Effector memory CD8-positive, alpha-beta T cell (primary cell): ENCODE measurements at places on chromosomes 16 and 17.

- DNase-seq = no peak
Measured at GRCh38 chr17:17413215-17413792, 63.5 kb upstream of the MED9 start.

- DNase-seq = no peak
Measured at GRCh38 chr17:82127315-82127595, 29.2 kb upstream of the FASN start.

DNA sequence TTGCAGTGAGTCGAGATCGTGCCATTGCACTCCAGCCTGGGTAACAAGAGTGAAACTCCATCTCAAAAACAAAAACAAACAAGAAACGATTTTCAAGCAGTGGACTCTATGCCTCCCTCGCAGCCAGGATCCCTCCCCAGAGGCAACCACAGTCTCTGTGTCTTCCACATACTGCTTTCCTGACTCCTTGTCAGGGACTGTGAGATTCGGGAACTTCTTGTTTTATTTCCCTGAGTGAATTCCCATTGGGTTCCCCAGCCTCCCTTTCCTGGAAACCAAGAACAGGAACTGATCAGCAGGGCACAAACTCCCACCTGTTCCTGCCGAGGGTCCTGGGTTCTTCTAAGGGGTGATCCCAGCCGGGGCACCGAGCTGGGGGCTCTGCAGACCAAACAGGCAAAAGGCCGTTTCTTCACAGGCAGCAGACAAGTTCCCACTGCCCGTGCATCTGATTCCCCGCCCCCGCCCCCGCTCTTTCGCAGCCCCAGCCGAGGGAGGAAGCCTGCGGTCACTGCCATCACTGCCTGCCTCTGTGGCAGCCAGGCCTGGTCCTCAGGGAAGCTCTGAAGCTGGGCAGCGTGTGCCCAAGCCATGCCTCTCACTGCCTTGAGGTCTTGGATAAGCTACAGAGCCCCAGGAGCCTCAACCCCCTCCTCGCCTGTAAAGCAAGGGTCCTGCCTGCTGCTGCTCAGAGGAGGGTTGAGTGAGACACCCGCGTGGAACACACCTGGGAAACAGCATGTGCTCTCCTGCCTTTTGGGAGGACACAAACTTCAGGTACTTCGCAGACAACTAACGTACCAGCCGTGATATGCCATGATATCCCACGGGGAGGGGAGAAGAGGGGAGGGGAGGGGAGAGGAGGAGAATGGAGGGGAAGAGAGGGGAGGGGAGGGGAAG, 5.5 kb upstream of the PIEZO1 start:
- no peak for DNase-seq

DNA sequence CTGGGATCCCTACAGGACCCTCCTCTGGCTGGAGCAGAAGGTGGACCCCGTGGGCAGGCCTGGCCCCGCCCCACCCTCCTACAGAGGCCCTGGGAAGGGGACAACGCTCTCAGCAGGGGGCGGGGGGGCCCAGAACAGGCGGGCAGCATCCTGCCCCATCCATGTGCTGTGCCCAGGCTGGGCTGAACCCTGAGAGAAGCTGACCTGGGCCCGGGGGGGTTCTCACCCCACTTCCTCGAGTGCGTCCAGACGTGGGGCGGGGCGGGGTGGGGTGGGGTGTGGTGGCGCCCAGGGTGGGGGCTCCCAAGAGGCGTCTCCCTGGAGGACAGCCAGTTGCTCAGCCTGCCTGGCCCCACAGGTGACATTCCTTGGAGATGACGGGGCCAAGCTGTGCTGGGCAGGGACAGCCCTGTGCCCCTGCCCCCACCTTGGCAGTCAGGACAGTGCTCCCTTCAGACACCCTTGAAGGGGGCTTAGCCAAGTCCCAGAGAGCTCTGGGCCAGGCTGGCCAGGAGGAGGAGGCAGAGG, 390 bp upstream of the UNC13D start:
- no peak for DNase-seq

GRCh38 chr17:49595328-49595727, 19.7 kb downstream of the NXPH3 start:
- no peak for DNase-seq

DNA sequence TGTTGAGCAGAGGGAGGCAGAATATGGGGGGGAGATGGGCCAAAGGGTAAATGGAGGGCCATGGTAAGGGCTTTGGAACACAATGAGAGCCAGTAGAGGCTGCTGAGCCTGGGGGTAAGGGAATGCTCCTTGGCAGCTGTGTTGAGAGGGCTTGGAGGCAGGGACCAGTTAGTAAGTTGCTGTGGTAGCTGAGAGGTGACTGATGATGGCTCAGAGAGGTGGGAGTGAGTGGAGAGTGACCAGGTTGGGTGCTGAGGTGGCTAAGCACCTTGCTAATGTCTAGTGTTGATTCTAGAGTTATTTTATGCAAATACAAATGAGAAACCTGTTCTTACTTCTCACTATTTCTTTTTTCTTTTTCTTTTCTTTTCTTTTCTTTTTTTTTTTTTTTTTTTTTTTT, 10.8 kb downstream of the SBK1 start:
- DNase-seq = no peak

- DNase-seq = peak; percentile 74
Measured at GRCh38 chr17:63445954-63446752, at the start of gene CYB561. CYB561 (minus strand) TSS chr17:63446306; CDS start chr17:63437547, 8,759 bp downstream.

DNA sequence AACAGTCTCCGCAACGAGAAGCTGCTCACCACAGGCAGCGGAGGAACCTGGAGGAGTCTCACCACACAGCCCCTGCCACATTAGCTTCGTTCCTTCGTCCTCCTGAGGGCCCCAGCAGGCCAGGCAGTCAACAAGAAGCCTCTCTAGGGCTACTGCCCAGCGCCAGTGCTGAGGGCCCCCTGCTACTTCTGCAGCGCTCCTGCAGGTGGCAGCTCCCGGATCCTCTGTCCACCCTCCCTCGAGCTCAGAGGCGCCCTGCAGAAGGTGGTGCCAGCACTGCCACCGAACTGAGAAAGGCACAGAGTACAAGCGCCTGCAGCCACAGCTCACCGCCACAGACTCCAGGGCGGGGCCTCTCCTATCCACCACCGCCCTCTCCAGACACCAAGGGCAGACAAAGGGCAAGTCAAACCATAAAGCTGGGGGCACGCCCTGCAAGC, 27.3 kb downstream of the KDM8 start:
- DNase-seq = peak; percentile 72

- no peak for DNase-seq
Measured at GRCh38 chr17:61389670-61390478, 9.8 kb upstream of the TBX2 start.

DNA sequence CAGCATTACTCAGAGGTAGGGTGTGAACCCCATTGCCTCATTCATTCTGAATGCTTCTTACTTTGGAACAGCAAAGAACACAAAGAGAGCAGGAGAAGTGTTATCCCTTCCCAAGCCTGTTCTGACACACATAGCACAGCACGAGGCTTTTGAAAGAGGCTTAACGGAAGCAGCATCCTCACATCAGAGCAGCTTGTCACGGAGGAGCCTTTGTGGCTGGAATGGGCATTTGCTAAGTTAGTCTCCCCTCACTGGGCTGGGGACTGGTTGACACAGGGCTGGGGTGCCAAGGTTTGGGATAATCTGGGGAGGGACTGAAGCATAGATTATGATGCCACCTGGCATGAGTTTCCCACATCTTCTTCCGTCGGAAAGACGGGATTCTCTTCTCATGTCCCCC, 167.5 kb upstream of the DNAH9 start:
- no peak for DNase-seq

DNA sequence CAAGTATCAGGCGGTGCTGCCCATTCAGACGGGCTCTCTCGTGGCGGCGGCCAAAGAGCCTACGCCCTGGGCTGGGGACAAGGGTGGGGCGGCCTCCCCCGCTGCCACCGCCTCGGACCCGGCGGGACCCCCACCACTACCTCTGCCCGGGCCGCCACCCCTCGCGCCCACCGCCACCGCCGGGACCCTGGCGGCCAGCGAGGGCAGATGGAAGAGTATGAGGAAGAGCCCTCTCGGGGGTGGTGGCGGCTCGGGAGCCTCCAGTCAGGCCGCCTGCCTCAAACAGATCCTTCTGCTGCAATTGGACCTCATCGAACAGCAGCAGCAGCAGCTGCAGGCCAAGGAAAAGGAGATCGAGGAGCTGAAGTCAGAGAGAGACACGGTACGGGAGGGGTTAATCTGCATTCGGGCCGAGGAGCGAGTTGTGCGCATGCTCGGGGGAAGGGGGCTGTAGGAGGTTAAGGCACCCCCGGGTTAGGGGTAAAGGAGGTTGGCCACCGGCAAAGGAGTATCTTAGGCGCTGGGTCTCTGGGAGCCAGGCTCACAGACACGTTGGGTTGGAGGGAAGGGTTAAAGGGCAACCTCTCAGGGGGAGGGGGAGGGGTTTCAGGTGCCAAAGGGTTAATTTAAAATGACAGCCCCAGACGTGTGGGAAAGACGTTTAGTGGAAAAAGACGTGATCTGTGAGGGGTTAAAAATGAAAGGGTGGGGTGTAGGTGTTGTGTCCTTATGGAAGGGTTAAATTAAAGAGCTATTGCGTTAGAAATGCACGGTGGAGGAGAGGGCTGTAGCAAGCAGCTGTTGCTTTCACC, 1.4 kb downstream of the MSL1 start:
- no peak for DNase-seq

- no peak for DNase-seq
Measured at GRCh38 chr16:79045191-79045590, 555.3 kb downstream of the MAF start.

GRCh38 chr17:57288773-57289121, 32.4 kb downstream of the MSI2 start:
- no peak for DNase-seq

- DNase-seq = no peak
Measured at GRCh38 chr17:36507266-36507665, 20.8 kb downstream of the ZNHIT3 start.

DNA sequence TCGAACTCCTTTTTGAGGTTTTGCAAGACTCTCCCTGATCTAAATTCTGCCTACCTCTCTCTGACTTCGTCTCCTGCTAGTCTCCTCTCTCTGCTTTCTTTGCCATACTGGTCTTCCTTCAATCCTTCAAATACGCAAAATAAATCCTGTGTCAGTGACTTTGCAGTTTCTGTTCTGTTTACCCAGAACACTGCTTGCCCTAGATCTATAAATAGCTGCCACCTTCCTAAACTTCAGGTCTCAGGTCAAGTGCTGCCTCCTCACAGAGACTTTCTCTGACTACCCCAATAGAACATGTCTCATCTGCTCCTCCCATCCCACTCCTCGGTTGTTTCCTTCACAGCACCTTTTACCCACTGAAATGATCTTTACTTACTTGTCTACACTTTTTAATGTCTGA, 78.9 kb downstream of the TRIM37 start:
- no peak for DNase-seq

- no peak for DNase-seq
Measured at GRCh38 chr17:33197342-33197741, 95.8 kb downstream of the ASIC2 start.

- no peak for DNase-seq
Measured at GRCh38 chr16:51146256-51146924, 4.7 kb downstream of the SALL1 start.

DNA sequence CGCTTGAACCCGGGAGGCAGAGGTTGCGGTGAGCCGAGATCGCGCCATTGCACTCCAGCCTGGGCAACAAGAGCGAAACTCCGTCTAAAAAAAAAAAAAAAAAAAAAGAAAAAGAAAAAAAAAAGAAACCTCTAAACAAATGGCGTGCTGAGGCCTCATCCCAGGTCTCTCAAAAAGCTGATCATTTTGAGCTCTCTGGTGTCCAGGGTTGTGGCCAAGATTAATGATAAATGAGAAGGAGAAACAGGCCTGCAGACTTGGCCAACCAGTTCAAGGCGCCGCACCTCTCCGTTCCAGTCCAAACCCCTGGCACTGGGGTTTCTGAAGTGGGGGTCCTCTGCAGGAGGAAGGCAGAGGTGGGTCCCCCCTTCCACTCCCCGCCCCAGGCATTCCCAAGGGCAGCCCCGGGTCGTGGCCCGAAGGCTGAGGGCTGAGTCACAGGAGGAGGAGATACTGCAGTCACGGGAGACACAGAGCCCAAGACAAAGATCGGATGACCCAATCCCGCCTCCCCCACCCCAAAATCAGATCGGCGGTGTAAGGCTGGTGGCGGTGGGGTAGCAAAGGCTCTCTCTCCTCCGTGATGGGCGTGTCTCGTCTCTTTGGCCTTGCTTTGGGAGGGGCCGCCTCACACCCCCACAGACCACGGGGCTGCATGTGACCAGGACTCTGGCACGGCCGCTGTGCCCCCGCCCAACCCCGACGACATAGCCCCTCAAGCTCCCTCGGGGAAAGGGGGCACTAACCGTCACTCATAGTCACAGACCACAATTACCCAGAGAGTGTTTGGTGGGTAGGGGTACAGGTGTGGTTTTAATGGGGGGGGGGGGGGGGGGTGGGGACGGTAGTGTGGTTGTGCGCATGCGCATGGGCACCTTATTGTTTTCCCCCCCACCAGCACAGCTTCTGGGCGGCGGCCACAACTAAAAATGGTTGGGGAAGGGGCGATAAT, 1.1 kb downstream of the VAT1 start:
- DNase-seq = peak; percentile 10

DNA sequence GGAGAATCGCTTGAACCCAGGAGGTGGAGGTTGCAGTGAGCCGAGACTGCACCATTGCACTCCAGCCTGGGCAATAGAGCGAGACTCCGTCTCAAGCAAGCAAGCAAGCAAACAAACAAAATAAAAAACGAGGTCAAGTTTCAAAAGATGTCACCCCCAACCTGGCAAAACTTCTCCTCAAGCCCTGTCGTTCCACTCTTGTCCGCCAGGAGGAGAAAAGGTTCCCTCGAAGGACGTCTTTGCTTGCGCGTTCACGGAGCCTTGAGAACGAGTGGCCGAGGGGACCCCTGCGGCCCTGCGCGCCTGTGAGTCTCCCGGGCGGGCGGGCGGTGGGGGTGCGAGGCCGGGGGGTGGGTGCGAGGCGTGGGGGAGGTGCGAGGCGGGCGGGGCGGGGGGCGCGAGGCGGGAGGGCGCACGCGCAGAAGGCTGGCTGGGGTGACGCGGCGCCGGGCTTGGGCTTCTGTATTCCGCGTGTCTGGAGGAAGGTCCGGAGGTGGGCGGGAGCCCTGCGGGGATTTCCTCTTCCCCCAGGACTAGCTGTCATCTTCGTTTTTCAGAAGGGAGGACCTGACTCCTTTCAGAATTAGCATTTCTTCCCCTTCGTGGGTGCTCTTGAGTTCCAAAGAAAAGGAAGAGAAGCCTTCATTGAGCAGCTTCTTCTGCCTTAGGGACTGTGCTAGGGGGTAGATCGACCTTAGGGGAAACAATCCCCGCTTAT, 3.7 kb downstream of the SLC52A1 start:
- DNase-seq = peak; percentile 86

GRCh38 chr17:17416400-17417360, 60.1 kb upstream of the MED9 start:
- no peak for DNase-seq

DNA sequence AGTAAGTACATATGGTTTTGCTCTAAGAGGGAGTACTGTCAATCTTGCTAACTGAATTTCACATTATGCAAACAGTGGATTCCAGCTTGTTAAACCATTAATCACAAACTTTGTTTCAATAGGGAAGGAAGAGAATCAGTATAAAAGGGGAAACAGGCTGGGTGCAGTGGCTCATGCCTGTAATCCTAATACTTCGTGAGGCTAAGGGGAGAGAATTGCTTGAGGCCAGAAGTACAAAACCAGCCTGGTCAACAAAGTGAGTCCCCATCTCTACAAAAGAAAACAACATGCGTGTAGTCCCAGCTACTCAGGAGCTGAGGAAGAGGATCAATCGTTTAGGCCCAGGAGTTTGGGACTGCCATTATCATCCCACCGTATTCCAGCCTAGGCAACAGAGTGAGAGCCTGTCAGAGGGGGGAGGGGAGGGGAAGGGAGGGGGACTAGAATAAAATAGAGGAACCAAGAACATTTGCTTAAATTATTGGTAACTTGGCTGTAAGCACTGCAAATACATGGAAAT, 65.7 kb downstream of the FBXL20 start:
- no peak for DNase-seq
